ENCODE measurements at places on chromosomes 6 and 20.

DNA sequence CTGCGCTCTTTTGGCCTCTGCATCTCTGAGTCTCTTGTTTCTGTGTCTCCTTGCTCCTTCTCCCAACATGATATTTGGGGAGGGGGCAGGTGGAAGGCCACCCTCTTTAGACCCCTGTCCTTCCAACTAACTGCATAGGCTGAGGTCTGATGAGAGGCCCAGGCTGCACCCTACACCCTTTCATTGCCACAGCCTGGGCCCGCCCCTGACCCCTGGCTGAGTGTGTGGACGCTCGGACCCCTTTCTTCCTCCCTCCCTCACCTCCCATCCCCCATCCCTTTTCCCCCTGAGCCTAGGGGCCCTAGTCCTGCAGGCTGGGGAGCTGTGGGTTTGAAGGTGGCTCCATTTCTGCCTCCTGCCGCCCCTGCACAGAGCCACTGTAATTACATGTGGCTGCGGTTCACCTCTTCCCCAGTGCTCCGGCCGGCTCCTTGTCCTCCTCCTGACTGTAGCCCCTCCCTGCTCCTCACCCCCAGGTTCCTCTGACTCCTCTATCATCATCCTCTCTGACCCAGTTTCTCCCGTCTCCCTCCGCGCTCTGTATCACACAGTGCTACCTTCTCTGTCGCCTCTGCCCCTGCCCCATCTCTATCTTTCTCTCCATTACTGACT lies 6.8 kb downstream of the MDFI start:
- no peak for DNase-seq

GRCh38 chr6:21451546-21452013 lies 142.0 kb upstream of the SOX4 start:
- no peak for DNase-seq

- peak; percentile 68 for DNase-seq
Measured at GRCh38 chr6:141401168-141401567, 731.6 kb upstream of the GJE1 start.

GRCh38 chr20:10919396-10920140 lies 245.8 kb upstream of the JAG1 start:
- DNase-seq = peak; percentile 60

- no peak for DNase-seq
Measured at GRCh38 chr6:110795271-110795670, 20.0 kb downstream of the CDK19 start.

DNA sequence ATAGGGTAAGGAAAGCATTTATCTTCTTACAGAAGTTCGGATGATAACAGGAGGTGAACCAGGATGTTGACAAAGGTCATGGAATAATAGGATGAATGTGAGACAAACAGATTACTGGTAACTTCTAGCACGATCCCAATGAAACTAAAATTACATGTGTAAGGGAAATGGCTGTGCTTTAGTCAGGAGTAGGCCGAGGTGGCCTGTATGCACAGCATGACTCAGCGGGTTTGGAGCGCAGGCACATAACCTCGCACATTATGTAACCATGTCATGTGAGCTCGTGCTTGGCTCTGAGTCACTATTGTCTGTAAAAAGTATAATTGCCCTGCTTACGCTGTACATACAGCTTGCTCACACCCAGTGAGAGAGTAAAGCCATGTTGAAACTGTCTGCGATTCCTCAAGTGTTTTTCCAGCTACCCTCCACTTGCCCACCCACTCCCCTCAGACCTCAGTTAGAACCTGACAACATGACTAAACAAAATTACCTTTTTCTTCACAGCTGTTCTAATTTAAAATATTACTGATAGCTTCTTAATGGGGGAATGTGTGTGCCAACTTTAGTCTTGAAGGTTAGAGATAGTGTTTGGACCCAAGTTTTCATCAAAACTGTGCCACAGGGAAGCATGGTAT lies 8.2 kb downstream of the CYB5R4 start:
- DNase-seq = peak; percentile 85
